ENCODE measurements at places on chromosomes 4 and X.

GRCh38 chr4:38292529-38292928 lies 332.3 kb downstream of the PTTG2 start:
- DNase-seq = no peak

DNA sequence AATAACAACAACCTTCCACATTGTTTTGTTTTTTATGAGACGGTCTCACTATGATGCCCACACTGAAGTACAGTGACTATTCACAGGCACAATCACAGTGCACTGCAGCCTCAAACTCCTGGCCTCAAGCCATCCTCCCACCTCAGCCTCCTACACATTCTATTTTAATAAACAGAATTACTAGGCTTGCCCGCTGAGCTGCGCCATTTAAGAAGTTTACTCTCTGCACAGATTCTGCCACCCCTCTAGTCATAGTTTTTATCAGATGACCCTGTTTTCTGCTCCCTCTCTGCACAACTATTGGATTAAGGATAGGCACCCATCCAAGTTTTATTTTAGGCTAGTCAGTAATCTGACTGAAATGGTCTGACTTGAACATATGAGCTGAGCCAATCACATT lies 11.3 kb upstream of the COX18 start:
- DNase-seq = no peak

DNA sequence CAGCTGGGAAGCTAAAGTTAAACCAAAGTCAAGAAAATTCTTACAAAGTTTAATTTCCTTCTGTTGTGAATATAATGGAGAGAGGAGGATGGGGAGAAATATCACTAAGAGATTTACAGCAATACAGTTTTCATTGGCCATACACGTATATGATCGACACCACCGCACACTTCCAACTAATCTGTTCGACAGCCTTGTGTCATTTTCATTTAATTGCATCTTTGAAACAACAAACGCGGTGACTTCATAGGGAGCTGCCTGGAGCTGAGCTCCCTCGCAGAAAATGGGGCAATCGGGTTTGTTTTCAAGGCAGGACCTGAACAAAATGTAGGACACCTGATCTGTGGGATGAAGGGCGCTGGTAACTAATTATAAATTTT lies 1.3 kb downstream of the PTPN13 start:
- no peak for DNase-seq

DNA sequence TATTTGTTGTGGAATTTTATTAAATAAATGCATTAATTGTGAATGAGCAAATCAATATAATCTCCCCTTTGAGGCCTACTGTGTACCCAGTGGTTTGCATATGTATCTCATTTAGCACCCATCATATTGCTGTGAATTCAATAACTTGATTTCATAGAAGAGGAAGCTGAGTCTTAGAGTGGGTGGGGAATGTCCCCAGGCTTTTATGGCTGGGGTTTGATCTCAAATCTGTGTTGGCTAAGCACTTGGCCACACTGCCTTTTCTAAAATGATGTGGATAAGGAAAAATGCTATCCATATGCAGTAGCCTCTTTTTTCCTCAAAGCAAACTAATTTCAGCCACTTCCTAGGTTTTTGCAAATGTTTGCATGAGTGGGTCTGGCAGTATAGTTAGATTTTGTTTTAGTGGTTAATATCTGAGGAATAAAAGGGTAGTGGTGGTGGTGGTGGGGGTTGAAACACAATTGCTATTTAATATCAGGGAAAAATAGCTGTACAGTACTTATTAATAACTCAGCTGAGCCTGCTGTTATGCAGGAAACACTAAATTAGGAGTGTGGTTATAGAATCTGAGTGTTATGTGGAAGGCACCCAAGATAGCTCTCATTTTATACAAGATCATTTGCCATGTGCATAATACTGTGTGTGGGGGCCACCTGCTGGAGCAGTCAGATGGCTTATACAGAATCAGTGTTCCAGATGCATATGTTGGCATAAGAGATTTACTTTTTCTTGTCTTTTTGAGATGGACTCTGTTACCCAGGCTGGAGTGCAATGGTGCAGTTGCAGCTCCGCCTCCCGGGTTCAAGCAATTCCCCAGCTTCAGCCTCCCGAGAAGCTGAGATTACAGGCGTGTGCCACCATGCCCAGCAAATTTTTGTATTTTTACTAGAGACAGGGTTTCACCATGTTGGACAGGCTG lies 108.0 kb downstream of the TMEM131L start:
- no peak for DNase-seq
